ENCODE measurements at places on chromosomes 6 and 20. TPM values are rescaled to one million over a fixed set of nuclear protein-coding genes. Genes with fewer than 3 reads are reported as not detected.

DNA sequence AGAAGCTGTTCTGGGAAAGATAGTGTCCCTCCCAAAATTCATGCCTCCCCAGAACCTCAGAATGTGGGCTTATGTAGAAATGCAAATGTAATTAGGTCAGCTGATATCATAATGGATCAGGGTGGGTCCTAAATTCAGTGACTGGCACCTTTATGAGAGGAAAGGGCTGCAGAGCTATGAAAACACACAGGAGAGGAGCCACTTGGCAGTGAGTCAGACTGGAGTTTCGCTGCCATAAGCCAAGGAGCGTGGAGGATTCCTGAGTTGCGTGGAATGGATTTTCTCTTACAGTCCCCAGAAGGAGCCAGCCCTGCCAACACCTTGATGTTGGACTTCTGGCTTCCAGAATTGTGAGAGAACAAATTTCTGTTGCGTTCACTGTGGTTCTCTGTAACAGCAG is 249.8 kb upstream of the PMEPA1 start:
- DNase-seq, result no peak

GRCh38 chr6:21666201-21666691 is 72.7 kb downstream of the SOX4 start:
- no peak for DNase-seq

DNA sequence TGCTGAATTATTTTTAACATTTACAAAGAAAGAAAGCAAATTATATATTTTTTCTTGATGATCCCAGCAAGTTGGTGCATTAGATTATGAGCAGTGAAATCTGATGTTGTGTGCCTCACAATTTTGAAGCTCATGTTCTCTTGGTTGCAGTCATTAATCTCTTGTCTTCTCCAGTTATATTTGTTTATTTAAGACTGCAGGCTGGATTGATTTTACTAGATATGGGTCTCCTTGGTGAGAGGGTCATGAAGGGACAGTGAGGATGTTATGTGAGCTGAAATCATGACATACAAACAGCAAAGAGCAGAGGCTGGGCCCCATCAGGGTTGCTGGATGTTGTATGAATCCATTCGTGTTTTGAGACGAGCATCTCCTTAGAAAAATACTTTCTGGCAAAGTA is 64.2 kb upstream of the AKIRIN2 start:
- no peak for DNase-seq

The SLC24A3 gene
- 12.0 TPM for total RNA-seq

The RAMACL gene
- 1.5 TPM for total RNA-seq

The NTSR1 gene
- total RNA-seq, result not detected

The HELZ2 gene
- 24.2 TPM for total RNA-seq

The OPRL1 gene
- total RNA-seq, result 0.50 TPM

The RHAG gene
- total RNA-seq, result not detected

The HEY2 gene
- total RNA-seq, result 11.3 TPM

The SGK2 gene
- 9.9 TPM for total RNA-seq

Measured in type B pancreatic cell (in vitro differentiated cells).